ENCODE measurements at places on chromosomes 6 and 20. TPM values are rescaled to one million over a fixed set of nuclear protein-coding genes. Genes with fewer than 3 reads are reported as not detected.
A peak's percentile ranks its signal among the peaks of the same experiment; 100 is the strongest.

GRCh38 chr20:48897305-48898010 lies 24.1 kb upstream of the ARFGEF2 start:
- no peak for DNase-seq

DNA sequence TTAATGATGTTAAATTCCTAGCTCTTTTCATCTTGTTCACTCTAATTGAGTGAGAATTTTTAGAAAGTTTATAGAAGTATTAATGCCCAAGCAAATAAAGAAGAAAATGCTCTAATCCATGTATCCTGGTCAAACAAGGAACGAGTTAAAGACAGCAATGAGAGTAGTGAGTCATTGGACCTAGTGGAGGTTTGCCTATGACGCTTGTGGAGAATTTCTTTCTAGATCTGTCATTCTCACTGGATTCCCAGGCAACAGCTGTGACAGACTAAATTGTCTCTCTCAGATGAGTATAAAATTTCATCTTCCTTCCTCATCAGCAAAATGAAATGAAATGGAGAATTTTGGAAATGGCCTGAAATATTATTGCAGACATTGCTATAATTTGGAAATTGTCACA lies 127.9 kb downstream of the COL19A1 start:
- no peak for DNase-seq

GRCh38 chr20:58700121-58700821 lies 7.7 kb downstream of the NPEPL1 start:
- no peak for DNase-seq

The HCRTR2 gene
- not detected for total RNA-seq

DNA sequence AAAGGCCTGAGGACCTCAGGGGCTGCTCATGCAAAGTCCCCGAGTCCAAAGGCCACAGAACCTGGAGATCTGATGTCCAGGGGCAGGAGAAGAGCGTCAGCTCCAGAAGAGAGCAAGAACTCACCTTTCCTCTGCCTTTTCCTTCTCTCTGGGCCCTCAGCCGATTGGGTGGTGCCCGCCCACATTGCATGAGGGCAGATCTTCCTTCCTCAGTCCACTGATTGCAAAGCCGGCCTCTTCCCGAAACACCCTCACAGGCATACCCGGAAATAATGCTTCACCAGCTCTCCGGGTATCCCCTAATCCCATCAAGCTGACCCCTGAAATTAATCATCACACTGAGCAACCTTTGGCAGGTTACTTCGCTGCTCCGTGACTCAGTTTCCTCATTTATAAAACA lies 33.4 kb downstream of the SPDEF start:
- peak; percentile 26 for DNase-seq

DNA sequence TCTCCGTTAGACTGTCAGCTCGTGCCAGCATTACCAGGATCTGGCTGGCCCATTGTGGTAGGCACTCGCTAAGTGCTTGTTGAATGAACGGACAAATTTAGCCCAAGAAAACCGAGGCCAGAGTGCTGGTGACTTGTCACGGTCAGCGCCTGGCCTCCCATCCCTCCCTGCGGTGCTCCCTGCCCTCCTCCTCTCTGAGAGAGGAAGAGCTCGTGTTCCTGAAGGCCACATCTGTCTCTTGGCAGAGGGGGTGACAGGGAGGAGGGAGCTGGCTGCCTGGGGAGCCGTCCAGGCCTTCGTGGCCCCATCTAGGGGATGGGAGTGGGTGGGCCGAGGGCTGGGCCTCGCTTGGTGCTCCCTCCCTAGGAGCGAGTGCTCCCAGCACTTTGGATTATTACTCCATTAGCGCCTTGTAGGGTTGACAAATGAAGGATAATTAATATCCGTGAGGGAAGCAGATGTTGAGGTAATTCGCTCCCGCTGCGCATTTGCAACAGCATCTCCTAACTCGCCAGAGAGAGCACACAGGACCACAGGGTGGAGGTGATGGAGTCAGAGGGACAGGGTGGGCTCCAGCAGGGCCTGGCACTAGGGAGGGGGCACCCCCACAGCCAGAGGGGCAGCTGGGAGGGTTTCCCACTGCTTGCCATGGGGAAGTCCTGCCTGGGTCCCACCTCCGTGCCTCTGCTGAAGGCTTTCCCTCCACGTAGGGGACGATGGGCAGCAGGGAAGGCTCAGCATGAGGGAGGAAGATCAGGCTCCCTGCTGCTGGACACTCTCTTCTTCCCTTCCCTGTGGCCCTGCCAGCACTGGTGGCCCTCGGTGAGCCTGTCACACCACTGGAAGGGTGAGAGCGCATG lies 37.0 kb downstream of the VSTM2L start:
- DNase-seq = no peak

DNA sequence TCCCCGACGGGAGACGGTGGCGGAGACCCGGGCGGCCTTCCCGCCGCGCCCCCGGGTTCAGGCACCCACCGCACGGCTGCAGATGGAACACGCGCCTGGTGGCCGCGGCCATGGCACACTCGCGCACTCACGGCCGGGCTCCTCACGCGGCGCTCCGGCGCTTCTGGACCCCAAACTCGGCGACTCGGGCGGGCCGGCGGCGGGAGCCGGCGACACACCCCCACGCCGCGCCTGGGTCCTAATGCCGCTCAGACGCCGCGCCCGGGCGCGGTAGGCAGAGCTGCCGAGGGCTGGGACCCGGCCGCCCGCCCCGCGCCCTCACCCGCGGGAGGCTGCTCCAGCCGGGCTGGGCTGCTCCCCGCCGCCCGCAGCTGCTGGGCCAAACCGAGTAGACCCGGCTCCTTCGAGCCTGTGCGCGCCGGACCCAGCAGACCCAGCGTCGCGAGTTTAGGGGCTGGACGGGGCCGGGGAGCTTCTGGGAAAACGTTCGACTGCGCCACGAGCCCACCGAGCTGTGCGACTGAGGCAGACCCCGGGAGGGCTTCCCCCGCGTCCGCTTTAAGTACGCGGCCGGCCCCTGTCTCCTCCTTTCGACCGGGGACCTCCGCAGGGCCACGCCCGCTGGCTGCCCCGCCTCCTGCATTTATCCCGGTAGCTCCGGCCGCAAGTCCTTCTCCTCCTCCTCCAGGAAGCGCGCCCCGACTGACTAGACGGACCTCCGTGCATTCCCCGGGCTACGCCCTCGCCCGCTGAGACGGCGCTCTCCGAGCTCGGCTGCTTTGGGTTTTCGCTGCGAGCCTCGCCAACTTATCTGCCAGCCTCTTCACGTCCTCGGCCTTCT lies at the start of gene SLC4A11:
Gene SLC4A11, minus strand, starts transcription at position 165 of the 841 bp plus-strand sequence. Its CDS starts 53 bp downstream, at position 112.
- no peak for DNase-seq

GRCh38 chr6:15243910-15244619 lies 1.8 kb upstream of the JARID2 start:
- no peak for DNase-seq

The KIAA1586 gene
- total RNA-seq = 13.7 TPM

DNA sequence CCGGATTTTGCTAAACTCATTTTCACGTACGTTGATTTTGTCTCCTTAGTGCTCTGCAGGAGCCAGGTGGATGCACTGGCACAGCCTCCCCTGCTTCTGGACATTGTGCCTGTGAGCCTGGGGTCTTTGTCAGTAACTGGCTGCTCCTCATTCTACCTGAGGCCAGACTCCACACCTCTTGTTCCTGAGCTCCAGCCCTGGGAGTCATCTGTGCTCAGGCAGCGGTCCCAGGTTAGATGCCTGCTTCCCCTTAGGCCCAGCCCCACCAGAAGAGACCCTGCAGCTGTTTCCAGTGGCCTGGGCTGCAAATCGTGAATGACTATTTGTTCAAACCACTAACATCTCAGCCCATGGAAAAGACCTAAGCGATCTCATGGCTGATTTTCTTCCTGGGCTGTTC lies 129.1 kb downstream of the ERMARD start:
- DNase-seq = no peak

The IL20RA gene
- 0.16 TPM for total RNA-seq

DNA sequence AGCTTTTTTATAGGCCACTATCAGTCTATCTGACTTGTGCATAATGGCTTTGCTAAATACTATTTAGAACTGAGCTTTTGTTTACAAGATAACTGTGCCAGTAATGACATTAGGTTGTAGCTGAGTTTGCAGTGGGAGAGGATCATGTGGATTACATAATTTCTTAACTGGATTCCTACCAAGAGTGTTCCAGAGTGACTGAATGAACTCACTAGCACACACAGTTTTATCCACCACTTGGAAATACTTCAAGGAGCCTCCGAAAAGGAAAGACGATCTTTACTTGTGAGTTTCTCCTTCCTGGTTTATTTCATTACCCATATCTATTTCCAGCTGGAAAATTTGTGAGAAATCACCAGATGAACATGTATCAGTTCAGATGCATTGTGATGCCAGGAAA lies 10.9 kb upstream of the SYNE1 start:
- no peak for DNase-seq

DNA sequence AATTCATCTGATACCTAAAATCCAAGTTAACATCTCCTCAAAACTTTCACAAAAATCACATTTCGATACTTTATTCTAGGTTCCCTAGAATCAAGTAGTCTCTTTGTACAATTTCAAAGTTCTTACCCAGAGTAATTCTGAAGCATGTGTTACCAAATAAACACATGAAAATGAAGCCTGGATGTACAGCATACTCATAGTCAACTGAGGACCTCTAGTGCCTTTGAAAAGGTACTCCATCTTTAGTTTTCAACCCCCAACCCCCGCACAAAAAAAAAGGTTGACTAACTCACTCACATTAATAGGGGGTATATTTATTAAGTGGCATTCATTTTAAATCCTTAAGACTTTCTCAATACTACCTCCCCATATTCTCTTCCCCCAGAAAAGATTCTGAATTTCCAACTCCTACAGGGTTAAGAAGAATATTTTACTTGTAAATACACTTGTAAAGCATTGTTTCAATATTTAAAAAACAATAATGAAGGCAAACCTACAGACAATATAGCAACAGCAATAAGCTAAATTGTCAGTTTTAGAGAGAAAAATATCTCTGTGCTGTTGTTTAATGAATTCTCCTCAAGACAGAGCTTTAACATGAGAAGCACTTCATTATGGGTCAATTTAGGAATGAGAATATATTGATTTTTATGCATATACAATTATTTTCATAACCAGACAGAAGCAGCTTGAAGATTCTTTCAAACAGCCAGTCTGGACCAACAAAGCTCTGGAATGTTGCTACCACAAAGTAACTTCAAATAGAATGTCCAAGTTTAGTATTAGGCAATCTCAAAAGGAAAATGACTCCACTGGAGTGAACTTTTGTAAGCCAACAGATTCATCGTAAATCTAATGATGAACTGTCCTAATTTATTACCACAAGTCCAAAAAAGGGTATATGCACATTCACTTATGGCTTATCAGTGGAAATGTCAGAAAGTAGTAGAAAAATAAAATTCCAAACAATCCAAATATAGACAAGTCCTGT lies 3.3 kb downstream of the PLN start:
- DNase-seq = peak; percentile 57

GRCh38 chr6:137370871-137371633 lies 123.1 kb downstream of the OLIG3 start:
- no peak for DNase-seq

GRCh38 chr6:51830666-51831065 lies 256.7 kb downstream of the PKHD1 start:
- DNase-seq = no peak

GRCh38 chr6:116267836-116268588 lies 11.7 kb downstream of the TSPYL1 start:
- DNase-seq = no peak

DNA sequence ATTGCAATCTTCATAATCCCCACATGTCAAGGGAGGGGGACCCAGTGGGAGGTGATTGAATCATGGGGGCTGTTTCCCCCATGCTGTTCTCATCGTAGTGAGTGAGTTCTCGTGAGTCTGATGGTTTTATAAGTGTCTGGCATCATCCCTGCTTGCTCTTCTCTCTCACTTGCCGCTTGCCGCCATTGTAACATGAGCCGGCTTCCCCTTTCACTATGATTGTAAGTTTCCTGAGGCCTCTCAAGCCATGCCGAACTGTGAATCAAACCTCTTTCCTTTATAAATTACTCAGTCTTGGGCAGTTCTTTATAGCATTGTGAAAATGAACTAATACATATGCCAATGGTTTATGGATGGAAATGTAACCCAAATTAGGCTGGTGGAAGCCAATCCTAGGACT lies 109.4 kb upstream of the AKAP12 start:
- DNase-seq = no peak

DNA sequence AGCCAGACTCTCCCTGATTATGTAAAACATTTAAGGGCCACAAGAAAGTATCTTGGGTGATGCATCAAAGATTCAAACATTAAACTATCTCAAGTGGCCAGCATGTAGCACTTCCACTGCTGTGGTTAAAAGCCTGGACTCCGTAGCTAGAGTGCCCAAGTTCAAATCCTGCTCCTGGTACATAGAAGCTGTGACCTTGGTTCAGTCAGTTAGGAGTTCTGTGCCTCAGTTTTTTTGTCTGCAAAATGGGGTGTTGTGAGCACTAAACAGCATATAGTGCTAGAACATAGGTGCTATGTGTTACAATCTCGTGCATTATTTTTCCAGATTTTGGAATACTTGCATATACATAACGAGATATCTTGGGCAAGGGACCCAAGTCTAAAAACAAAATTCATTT lies 68.7 kb downstream of the PSMG4 start:
- DNase-seq = no peak

- no peak for DNase-seq
Measured at GRCh38 chr6:118706702-118707101, 55.3 kb upstream of the CEP85L start.

The SMOC2 gene
- 13.1 TPM for total RNA-seq

DNA sequence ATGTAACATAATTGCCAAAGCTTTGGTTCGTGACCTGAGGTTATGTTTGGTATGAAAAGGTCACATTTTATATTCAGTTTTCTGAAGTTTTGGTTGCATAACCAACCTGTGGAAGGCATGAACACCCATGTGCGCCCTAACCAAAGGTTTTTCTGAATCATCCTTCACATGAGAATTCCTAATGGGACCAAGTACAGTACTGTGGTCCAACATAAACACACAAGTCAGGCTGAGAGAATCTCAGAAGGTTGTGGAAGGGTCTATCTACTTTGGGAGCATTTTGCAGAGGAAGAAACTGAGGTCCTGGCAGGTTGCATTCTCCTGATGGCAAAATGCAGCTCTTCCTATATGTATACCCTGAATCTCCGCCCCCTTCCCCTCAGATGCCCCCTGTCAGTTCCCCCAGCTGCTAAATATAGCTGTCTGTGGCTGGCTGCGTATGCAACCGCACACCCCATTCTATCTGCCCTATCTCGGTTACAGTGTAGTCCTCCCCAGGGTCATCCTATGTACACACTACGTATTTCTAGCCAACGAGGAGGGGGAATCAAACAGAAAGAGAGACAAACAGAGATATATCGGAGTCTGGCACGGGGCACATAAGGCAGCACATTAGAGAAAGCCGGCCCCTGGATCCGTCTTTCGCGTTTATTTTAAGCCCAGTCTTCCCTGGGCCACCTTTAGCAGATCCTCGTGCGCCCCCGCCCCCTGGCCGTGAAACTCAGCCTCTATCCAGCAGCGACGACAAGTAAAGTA lies 547 bp upstream of the ESR1 start:
- no peak for DNase-seq

The ZNF334 gene
- total RNA-seq = 8.2 TPM

The SLC52A3 gene
- total RNA-seq = 10.9 TPM

The TPD52L1 gene
- 69.1 TPM for total RNA-seq

The TBX18 gene
- total RNA-seq = 4.1 TPM

The BTN1A1 gene
- 0.09 TPM for total RNA-seq

- DNase-seq = no peak
Measured at GRCh38 chr6:158356586-158357546, 44.6 kb downstream of the TULP4 start.

The OPRM1 gene
- not detected for total RNA-seq
